Activated CD4-positive, CD25-positive, alpha-beta regulatory T cell treated with anti-CD3 and anti-CD28 coated beads, Interleukin-2, amount 50 U/mL, for 24 hours (primary cell): ENCODE measurements at places on chromosomes 16 and 17.

- ATAC-seq = peak; percentile 32
Observed at GRCh38 chr17:64497565-64498035, 746 bp upstream of the POLG2 start.

DNA sequence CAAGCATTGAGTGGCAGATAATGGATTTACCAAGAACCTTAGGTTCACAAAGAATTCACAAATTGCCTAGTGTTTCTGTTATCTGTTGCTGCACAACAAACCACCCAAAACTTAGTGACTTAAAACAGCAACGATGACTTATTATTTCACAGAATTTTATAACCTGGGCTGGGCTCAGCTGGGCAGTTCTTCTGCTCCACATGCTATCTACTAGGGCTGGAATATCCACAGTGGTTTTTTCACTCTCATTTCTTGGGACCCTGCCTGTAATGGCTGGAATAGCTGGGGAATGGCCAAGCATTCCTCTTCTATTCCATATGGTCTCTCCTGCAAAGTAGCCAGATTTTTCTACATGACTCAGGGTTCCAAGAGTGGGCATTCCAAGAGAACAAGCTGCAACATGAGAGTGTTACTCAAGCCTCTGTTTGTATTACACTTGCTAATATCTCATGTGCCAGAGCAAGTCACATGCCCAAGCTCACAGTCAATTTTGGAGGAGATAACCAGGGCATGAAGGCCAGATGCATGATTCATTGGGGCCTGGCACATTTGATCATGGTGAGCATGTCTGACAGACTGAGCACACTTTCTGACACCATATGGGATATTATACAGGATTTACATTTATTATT, 4.9 kb upstream of the PSMD7 start:
- ATAC-seq = no peak

DNA sequence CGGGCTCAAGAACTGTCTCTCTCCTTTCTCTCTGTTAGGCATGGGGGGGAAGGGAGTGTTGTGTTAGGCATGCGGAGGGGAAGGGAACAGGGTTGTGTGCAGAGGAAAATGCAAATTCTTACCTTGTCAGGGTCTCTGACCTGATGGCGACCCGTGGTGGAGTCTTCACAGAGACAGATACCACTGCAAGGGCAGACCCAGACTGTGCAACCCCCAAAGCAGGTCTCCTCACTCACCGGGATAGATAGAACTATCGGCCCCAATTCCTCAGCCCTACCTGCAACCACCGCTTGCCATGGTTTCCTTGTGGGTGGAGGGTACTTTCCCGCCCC, 9.6 kb upstream of the MPP2 start:
- no peak for ATAC-seq

DNA sequence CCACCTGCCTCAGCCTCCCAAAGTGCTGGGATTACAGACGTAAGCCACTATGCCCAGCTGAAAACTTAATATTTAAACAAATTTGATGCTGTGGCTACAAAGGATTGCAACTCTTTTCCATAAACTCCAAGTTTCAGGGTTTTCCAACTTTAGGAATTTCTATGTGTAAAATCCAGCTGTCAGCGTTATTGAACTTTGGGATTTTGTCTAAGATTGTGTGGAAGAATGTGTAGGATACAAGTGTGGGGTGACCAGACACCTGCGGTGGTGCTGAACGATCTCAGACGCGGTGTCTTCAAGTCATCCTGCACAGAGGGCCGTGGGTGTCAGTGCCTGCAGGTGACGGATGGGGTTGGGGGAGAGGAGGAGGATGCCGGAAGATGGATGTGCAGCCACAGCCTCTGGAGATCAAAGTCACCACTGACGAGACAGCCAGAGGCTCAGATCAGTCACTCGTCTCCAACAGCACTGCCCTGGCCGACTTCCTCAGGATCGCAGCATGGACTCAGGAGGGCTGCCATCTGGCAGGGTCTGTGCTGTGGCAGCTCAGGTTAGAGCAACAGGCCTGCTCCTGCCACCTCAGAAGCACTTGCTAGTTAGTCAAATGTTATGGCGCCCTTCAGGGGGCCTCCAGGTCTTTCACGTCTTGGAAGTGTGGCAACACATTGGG, 13.0 kb downstream of the ACSF3 start:
- no peak for ATAC-seq

DNA sequence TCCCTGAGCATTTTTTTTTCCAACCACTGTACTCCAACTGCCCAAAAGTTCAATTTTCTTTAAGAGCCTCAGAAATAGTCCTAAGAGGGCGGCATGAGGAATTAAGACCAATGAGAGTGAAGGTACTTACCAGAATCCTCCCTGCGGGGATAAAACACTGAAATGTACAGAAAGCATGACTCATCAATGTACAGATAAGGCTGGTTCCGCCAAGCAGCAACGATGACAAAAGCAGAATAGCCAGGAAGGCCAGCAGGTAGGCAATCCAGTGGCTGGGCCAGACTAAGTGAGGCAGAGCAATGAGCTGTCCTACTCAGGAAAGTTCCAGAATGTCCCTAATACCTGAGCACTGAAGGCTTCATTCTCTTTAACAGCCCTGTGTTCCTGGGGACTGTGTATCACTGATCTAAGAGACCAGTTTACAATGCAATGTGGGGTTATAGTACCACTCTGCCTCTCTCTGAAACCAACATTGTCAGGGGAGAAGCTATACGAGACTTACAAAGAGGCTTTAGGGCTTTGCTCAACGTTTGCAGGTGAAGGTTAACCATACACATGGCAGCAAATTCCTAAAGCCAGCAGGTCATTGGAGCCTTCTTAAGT, 11.0 kb upstream of the GPR139 start:
- ATAC-seq = no peak

DNA sequence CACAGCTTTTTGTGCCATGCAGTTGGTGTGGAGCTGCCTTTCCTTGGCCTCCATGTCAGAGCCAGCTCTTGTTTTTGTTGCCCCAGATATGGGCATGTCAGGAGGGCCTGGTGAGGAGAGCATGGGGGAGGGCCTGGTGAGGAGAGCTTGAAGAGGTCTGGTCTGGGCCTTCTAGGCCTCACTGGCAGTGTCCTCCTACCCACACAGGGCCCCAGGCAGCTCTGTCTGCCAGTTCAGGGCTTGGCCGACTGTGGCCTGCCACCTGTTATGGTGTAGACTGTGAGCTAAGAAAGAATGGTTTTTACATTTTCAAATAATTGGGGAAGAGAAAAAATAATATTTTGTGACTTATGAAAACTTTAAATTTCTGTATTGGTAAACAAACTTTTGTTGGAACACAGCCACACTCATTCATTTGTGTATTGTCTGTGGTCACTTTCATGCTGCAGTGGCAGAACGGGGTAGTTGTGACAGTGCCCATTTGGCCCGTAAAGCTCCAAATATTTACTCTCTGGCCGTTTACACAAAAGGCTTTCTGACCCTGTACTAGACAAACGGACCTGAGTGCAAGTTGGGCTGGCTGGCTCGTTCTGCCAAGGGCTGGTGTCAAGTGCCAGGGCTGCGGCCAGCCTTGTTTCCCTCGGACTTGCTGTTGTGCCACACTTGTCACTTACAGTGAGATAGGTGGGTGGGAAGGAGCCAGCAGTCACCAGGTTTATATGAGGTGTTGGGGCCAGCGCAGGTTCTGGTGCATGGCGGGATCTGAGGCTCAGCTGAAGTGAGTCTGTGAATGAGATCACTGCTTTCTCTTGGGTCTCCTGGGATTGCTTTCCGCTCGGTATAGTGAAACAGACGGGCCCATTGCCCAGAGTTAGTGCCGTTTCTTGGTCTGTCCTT, 18.2 kb downstream of the PGS1 start:
- no peak for ATAC-seq

DNA sequence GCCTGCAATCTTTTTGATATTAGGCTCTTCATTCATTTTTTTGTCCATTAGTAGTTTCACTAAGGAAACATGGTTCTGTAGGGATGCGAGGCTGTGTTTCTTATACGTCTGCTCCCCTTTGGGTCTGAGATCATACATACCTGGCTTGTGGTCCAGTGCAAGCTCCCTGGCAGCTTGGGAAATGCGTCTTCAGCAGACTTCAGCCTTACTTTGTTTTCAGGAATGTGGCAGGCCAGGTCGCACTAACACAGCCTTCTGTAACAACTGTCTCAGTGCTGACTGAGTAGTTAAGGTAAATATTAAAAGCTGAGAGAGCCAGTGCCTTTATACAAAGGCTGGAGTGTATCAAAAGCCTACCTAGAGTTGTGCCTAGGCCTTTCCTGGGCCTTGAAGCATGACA, 970.5 kb upstream of the EEF2KMT start:
- no peak for ATAC-seq

- ATAC-seq = no peak
Observed at GRCh38 chr16:46883353-46883689, 841 bp upstream of the GPT2 start.

GRCh38 chr17:27612160-27612770, 18.7 kb upstream of the LGALS9 start:
- ATAC-seq = peak; percentile 65

DNA sequence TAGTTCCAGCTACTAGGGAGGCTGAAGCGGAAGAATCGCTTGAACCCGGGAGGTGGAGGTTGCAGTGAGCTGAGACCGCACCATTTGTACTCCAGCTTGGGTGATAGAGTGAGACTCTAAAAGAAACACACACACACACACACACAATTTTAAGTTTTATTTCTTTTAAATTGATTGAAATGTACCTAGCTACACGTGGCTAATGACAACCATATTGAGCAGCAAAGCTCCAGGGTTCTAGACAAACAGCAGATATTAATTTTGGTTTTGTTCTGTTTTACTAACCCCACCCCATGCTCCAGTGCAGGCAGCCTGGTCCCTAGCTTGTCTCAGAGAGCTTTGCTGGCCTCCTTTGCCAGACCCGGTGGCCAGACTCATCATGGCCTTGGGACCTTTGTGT, 16.0 kb upstream of the RAI1 start:
- no peak for ATAC-seq

GRCh38 chr17:35790841-35791240, 4.6 kb downstream of the MMP28 start:
- no peak for ATAC-seq

- no peak for ATAC-seq
Observed at GRCh38 chr16:22813948-22814710, at the start of gene HS3ST2. HS3ST2 (plus strand) TSS chr16:22814162; CDS start chr16:22814611, 449 bp downstream.

DNA sequence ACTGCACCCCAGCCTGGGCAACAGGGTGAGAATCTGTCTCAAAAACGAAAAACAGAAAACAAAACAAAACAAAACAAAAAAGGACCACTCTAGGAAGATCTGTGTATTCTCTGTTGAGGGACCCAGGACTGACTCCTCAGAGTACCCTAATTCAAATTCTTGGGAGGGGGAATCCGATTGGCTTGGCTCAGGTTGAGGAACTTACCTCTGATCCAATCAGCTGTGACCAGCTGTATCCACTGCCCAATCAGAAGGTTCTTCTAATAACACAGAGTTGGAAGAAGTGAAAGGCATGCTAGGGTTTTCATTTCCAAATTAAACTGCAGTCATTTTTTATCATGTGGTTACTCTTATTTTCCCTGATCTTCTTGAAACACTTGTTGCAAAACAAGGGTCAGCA, 105.9 kb upstream of the CACNG3 start:
- ATAC-seq = no peak

DNA sequence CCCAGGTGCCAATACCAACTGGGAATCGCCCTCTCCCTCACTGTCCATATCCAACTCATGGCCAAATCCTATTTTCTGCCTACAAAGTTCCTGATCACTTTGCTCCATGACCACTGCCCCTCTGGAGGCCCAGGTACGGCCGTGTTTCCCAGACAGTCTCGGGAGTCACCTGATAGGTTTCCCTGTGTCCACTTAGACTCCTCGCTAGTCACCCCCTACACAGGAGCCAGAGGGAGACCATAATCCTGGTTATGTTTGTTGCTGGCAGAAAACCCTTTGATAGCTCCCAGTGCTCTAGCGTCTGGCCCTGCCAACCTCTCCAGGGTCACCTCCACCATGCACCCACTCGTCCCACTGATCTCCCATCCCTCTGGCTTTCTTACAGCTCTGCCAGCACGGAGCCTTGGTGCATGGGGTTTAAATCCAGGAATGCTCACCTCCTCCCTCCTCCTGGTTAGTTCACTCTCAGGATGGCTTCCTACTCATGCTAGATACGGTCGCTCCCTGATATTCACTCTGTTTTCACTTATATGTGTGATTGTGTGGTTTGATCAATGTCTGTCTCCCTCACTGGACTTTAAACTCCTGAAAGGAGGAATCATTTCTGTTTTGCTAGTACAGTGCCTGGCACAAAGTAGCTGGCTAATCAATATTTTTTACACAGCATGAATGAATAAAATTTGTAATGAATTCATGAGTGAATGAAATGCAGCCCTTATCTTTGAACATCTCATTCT, 7.5 kb upstream of the CALB2 start:
- no peak for ATAC-seq
